ENCODE measurements at places on chromosomes 5 and 9.
A peak's percentile ranks its signal among the peaks of the same experiment; 100 is the strongest.

GRCh38 chr9:136687721-136688223 lies 515 bp upstream of the AGPAT2 start:
- DNase-seq, result peak; percentile 66

- DNase-seq, result peak; percentile 79
These were observed 398 bp downstream of the RAPGEF6 start for GRCh38 chr5:131634666-131634995.

DNA sequence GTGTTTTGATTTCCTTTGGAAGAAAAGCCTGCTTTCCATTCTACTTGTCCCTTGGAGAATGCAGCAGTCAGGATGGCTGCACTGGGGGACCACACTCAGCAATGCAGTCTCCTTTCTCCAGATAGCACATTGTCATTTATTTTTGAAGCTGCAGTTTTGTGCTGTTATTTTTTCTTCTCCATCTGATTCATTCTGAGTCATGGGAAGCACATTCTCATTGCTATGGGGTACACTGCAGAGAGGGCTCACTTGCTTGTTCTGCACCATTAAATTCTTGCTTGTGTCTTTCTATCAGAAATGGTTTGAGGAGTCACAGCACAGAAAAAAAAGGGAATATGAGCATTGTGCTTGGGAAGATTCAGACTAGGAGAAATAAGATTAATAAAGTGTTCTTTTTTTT lies 39.7 kb upstream of the POC5 start:
- no peak for DNase-seq

DNA sequence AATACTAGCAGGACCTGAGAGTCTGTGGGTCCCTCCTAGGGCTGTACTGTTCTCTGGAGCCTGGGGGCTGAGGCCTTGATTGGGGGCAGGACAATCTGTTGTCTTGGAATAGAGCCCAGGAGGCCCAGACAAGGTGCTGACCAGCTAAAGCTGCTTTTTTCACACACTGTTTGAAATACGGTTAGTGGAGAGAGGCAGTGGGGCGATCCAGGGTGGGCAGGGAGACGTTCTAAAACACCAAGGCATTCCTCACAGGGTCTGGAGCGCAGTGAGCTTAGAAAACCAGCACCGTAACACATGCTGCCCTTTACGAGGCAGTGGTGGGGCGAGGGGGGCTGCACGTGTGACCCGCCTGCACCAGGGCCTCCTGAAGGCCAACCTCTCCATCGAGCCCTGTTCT lies 55.1 kb downstream of the EHMT1 start:
- DNase-seq, result no peak

DNA sequence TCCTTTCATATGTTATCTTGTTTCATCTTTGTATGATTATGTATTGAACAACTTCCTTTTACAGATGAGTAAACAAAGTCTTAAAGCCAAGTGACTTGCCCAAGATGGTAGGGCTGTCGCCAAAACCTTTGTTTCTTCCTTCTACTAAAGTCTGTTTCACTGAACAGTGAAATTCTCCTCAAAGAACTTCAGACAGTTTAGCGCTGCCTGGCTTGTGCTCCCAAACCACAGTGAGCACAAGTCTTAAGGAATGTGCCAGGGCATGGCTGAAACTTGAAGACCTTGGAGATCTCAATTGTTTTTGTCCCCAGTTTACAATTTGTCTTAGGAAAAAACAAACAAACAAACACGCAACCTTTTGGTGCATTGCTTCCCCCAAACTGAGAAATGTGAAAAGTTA lies 273.5 kb downstream of the CRB2 start:
- DNase-seq, result no peak

GRCh38 chr5:36156121-36156601 lies 4.2 kb downstream of the SKP2 start:
- DNase-seq, result no peak

DNA sequence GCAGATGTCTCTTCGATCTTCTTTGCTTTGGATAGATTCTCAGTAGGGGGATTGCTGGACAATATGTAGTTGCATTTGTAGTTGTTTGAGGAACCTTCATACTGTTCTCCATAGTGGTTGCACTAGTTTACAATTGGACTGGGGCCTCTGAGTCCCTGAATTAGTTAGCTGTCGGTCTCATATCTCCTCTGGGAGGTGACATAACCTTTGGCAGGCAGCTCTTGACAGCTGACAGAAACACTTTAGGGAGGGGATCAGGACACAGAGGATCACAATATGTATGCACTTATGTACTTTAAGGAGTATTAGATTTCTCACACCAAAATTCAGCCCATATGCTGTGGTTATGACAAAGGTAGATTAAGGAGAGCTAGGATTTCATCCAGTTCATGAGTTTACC lies 1279.9 kb upstream of the DMAC1 start:
- DNase-seq, result no peak

- DNase-seq, result no peak
These were observed 13.3 kb upstream of the HSDL2 start for GRCh38 chr9:112366591-112366990.

DNA sequence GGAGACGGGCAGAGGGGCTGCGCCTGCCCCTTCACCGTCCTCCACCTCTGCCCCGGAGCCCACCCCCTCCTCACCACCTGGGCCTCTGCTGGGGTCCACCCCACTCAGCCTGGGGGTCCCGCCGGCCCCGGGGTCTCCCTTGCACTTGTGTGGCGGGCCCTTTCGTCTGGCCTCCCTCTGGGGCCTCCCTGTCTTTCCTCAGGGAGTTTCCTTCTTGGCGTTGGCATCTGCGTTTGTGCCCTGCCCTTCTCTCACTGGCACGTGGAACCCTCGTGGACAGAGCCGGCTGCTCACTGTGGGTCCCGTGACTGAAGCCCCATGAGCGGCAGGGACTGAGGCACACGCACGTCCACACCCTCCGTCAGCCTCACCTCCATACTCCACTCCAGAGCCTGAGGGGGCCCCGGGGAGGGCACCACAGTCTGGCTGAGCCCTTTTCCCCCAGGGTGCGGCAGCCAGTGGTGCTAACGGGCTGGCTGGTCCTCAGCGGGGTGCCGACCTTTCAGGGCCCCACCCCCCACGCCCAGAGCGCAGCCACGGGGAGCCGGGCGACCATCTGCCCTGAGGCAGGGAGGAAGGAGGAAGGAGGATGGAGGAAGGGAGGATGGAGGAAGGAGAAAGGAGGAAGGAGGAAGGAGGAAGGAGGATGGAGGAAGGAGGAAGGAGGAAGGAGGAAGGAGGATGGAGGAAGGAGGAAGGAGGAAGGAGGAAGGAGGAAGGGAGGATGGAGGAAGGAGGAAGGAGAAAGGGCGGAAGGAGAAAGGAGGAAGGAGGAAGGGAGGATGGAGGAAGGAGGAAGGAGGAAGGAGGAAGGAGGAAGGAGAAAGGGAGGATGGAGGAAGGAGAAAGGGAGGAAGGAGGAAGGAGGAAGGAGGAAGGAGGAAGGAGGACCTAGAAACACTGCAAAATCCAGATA lies 53.0 kb upstream of the NRARP start:
- no peak for DNase-seq

- no peak for DNase-seq
These were observed 156.5 kb upstream of the IL12B start for GRCh38 chr5:159486836-159487235.

GRCh38 chr5:100643473-100643872 lies 108.3 kb downstream of the FAM174A start:
- DNase-seq, result peak; percentile 42

DNA sequence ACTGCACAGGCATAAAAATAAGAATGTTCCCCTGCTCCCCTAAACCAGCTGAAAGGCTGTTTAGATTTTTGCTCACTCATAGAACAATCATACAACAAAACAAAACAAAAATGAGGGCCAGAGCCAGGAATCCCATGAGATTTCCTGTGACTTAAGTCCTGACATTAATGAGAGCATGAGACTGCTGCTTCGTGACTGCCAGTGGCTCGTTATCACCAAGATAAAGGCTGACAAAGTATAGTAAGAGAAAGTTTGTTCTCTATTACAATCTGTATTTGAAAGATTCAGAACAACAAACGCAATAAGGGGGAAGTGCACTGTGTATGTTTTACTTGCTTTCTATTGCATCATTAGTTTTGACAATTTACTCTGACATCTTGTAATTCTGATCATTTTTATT lies 837.1 kb upstream of the C9orf72 start:
- DNase-seq, result no peak

DNA sequence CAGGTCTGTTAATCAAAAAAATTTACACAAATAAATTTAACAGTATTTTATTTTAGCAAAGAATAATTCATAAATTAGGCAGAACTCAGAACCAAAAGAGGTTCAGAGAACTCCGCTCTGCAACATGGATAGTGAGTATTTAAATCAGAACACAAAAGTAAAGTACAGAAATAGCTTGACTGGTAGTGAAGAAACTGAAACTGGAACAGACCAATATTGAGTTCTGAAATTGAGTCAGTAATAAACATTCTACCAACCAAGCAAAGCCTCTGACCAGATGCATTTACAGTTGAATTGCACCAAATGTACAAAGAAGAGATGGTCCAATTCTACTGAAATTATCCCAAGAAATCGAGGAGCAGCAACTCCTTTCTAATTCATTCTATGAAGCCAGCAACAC lies 1542.8 kb downstream of the EFNA5 start:
- no peak for DNase-seq

DNA sequence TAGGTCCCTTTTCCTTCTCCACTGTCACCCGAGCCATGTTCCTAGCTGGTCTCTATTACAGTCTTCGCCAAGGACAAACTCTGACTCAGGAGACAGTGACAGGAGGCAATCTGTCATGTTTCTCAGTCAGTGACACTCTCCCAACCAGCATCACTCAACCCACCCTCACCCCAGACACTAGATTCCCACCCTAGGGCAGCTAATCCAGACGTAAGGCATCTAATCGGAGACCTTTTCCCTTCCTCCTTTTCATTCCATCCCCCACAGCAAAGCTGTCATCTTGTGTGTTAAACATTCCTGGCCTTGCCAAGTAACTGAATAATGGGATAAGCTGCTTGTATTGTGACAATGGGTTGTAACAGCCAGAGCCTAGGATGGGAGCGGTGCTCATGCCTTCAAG lies 95.2 kb downstream of the SNX18 start:
- DNase-seq, result no peak

DNA sequence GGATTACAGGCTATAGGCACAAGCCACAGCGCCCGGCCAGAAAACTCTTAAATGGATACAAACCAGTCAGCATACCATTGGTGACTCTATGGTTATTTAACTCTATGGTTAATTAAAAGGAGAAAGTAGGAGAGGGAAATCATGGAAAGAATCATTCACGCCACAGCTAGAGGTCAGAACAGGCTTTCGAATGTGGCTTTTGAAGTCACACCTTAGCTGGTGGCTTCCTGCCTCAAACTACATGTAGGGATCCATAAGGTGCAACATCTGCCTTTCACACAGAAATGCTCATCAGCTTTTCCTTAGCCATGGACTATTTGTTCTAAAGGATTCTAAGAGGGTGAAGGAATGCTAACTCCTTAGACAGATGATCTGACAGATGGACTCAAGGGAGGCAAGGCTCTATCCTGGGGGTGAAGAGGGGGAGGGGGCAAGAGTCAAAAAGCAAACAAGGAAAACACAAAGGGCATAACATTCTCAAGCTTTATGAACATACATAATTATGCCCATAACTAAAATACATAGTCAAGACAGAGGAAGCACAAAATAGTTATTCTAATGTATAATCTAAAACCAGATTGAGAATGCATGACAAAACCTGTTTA lies 130.9 kb downstream of the EFNA5 start:
- DNase-seq, result no peak

DNA sequence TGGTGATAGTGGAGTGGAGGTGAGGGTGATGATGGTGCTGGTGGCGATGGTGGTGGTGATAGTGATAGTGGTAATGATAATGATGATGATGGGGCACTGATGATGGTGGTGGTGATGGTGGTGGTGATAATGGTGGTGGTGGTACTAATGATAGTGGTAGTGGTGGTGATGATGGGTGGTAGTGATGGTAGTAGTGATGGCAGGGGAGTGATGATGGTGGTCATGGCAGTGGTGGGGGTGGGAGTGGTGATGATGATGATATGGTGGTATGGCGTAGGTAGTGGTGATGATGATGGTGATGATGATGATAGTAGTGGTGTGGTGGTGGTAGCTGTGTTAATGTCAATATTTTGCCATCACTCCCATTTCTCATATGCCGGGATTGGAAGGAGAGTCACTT lies 44.5 kb upstream of the ORM1 start:
- no peak for DNase-seq

DNA sequence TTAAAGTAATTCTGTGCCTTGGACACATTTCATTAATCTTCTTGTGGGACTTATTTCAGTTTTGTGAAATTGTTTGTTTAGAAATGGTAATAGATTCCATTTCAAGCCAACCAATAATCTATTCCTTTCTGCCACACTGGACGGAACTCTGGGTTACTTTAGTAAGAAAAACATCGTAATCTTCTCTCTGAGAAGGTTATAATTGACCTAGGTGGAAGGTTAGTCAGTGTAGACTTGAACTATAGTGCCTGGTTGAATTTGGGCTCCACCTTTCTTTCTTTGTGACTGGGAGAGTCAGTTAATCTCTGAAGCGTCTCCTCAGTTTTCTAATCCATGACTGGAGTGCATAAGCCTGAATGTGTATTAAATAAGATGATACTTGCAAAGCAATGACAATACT lies 89.7 kb upstream of the PRLR start:
- no peak for DNase-seq

GRCh38 chr5:16597946-16598694 lies 18.7 kb downstream of the RETREG1 start:
- no peak for DNase-seq

DNA sequence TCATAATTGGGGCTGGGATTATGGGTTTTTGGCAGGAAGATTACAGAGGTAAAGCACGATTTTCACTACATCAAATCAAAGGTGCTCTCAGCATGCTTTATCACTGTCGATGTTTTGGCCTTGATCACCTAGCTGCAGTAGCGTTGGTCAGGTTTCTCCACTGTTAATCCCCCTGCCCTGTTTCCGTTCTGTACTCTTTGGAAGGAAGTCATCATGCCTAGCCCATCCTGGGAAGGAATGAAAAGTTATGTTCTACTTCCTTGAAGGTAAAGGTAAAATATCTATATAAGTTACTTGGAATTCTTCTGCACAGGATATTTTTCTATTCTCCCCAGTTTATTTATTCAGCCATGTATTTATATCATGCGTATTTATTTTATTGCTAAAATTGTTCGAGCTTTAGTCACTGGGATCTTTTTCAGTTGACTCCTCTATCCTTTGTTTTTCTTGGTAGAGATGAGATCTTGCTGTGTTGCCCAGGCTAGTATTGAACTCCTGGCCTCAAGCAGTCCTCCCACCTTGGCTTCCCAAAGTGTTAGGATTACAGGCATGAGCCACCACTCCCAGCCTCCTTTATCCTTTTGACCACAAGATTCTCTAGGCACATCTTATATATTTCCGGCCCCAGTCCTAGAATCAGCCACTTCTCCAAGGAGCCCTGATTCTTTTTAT lies 25.3 kb downstream of the FAF2 start:
- DNase-seq, result no peak

DNA sequence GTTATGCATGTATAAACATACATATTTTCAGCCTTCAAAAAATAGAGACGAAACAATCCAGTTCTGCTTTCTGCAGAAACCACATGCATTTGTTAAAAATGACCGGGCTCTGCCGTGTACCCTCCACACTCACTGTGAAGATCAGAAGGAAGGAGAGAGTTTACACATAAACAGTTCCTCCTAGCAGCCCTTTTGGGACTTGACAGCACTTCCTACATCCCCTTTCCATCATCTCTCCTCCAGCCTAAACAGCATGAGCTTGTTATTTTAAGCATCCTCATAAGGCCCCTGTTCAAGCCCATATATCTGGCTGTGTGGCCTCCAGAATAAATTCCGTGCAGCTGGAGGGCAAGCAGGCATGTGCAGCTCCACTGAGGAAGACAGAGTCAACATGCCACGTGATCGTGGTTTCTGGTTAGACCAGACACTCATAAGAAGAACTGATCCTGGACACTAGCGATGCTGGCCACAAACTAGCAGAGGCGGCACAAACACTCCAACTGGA lies 42.2 kb downstream of the NIPAL4 start:
- DNase-seq, result no peak

GRCh38 chr5:113061846-113062780 lies 85.5 kb downstream of the DCP2 start:
- no peak for DNase-seq
